NCI-H1930 (cell line): ENCODE measurements at places on chromosomes 6 and 20.

DNA sequence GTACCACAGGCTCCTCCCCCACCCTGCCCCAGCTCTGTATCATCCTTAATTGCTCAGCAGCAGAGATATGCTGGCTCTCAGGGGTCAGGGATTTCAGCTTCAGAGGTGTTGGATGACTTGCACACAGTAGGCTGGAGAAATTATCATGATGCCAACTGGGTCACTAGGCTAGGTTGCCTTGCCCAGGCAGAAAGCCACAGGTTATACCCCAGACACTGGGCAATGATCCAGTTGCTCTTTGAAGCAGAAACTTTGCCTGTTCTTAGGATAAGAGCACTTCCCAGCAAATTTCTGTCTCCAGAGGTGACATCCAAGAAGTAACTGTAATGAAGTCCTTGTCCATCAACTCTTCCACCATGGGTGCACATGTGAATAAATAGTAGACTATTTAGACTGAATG, 38.3 kb upstream of the SCML4 start:
- DNase-seq, result no peak

- DNase-seq, result no peak
These were observed at the start of gene TMEM244 for GRCh38 chr6:129860908-129861665. Gene TMEM244 (minus strand): TSS chr6:129861315. CDS start chr6:129861188, 127 bp downstream.

- no peak for DNase-seq
These were observed 159.8 kb upstream of the ARG1 start for GRCh38 chr6:131412960-131413830.

GRCh38 chr6:34671801-34672656, 24.5 kb downstream of the ILRUN start:
- no peak for DNase-seq

DNA sequence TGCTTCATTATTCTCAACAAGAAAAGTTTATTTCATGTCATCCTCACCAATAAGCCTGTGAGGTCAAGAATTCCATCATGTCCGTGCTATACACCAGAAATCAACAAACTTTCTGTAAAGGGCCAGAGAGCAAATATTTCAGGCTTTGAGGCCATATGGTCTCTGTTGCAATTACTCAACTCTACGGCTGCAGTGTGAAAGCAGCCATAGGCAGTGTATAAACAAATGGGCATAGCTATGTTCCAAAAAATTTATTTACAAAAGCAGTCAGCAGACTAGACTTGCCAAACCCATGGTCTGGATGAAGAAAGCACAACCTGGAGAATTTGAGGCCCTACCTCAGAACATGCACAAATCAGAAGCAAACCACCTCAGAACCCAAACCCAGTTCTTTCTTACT, 118.5 kb downstream of the PCSK2 start:
- DNase-seq, result no peak

GRCh38 chr6:136161950-136162349, 88.2 kb downstream of the MTFR2 start:
- no peak for DNase-seq

DNA sequence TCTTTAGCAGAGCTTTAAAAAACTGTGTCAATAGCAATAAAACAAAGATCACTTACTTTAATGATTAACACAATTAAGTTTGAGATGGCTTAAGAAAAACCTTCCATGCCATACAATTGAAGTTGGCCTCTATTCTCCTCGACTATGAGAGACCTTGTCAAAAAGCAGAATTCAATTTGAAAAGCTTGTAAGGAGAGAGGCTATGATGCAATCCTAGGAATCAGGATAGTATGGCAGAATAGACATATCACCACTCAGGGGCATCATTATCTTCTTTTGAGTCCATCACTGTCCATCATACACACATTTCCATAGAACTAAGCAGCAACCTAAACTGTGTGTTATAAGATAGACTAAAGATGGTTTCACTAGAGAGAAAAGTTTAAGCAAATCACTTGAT, 17.2 kb downstream of the TBC1D7 start:
- DNase-seq, result no peak

DNA sequence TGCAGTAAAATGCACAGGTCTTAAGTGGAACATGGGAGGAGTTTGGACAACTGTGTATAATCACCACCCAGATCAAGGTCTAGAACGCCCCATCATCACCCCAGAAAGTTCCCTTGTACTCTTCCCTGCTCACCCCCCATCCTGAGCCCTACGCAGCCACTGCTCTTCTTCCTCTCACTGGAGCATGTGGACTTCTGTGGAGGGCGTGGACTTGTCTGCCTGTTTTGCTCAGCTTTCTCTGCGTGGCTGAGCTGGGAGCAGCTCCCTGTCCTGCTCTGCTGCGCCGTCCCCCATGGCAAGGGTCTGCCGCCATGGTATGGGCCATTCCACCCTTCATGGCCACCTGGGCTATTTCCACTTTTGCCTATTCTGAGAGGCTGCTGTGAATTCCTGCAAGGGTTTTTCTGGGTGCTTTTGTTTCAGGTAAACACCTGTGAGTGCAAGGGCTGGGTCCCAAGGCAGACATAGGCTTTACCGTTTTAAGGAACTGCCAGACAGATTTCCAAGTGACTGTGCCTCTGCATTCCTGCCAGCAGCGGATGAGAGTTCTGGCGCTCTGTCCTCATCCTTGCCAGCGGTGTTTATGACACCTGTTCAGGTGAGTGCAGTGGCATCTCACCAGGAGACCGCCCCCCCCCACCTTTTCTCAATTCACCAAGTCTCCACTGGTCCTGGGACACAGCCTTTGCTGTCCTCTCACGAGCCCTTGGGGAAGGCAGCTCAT, 19.7 kb downstream of the PCK1 start:
- no peak for DNase-seq

DNA sequence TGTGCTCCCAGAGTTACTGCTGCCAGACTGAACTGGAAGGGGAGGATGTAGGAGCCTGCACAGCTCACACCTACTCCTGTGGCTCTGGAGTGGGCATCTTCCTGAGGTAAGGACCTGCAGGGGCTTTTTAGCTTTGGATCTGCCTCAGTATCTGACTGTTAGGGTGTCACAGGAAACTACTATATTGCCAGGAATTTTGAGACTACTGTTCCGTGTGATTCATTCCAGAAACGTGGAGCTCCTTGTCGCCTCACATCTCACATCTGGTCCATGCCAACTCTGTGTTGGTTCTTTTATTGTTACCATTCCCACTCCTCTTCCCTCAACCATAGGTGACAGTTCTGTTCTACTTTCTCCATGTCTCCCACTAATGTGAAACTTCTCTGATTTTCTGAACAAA, 34.1 kb downstream of the PRPH2 start:
- DNase-seq, result no peak

GRCh38 chr20:4886771-4887527, 114.4 kb downstream of the SLC23A2 start:
- no peak for DNase-seq

DNA sequence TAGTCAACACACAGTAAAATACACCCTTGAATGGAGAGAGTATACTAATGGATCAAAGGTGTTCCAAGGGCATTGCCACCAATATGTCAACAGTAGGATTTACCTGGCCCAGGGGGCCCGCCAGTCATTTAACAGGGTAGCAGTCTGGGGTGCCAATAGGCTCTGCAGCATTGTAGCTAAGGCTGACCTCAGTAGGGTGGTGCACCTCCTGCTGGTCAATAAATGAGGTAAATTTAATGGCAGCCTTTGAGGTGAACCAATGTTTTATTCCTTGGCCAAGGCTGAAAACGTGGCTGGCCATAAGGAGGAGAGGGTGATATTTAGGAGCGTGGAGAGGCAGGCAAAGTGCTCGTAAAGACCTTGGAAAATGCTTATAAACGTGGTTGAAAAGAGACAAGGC, 147.2 kb downstream of the RPS12 start:
- no peak for DNase-seq

DNA sequence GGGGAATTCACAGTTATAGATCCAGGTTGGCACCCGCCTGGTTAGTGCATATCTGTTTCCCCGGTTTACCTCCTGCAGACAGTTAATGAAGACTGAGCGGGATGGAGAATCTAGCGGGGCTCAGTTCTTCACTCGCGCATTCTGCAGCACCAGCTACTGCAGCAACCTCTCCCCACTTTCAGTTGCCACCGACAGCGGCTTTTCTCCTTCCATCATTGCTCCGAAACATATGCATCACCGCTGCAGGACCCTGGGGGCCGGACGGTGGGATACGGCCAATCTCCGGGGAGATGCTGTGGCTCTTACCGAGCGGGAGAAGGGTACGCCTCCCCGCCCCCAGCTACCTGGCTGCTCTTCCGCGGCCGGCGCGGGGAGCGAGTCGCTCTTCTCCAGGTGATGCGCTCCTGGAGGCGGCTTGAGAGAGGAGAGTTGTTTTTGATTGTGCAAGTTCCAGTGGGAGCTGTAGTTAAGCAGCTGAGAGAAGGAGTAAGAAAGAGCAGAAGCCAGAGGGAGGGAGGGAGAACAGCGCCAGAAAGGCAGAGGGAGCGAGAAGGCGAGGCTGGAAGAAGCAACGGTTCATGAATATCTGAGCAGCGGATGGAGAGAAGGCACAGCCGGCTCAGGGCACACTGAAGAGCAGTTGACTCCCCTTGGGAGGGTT, at the start of gene SGK1:
TSS of gene SGK1 (minus strand) at position 642 of the 661 bp plus-strand sequence. CDS start 652 bp downstream, outside the sequence.
- peak; percentile 37 for DNase-seq

- DNase-seq, result peak; percentile 68
These were observed 2.8 kb upstream of the FANCE start for GRCh38 chr6:35449287-35449881.

DNA sequence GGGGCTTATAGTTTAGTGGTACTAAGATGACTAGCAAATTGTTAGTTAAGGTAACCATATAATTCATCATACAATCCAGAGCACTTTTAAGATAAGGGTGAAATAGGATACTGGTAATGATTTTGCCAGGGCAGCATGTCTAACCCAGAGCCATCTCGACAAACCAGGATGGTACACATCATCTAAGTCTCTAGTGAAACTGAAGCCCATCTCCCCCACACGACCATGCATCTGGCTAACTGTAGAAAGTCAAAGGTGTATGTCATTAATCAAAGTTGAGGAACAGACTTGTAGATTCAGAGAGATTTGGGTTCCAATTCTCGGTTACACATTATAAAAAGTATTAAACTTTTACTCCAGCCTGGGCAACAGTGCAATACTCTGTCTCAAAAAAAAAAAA, 78.3 kb downstream of the PRKN start:
- DNase-seq, result no peak

DNA sequence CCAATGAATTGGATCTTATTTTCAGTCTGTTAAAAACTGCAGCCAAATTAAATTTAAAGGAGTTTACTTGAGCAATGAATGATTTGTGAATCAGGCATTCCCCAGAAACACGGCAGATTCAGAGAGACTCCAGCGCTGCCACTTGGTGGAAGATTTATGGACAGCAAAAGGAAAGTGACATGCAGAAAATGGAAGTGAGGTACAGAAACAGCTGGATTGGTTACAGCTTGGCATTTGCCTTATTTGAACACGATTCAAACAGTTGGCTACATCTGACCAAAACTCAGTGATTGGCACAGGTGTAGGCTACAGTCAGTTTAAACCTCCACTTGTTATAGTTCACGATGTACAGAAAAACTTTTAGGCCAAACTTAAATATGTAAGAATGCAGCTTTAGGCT, 257.6 kb upstream of the IMPG1 start:
- no peak for DNase-seq

GRCh38 chr6:111270121-111270520, 182.8 kb downstream of the SLC16A10 start:
- DNase-seq, result no peak

GRCh38 chr6:42105156-42105648, 37.2 kb downstream of the C6orf132 start:
- DNase-seq, result no peak

DNA sequence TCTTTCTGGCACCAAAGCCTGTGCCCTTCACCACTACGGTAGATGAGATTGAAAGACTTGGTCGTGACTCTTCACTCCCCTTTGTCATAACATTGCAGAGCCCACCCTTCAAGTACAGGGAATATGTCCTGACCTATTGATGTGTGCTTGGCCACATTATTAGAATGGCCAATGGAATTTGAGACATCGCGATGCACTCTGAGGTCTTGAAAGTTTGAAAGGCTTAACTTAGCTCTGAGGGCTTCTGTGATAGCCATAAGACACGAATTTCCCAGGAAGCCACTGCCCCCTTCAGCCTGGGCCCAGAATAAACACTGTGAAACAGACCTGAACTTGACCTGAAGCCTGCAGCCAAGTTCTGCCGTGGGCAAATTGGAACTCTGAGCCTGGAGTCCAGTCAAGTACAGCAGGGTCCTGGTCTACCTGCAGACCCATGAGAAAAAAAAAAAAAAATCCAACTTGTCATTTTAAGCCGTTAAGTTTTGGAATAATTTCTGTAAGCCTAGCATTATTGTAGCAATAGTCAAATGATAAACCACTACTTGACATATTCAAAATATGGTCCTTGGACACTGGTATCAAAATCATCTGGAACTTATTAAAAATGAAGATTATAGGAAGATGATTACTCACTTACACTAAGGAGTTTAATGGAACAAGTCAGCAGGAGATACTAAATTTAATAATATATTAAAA, 36.9 kb upstream of the TRAF3IP2 start:
- no peak for DNase-seq

- DNase-seq, result no peak
These were observed 24.9 kb downstream of the COL21A1 start for GRCh38 chr6:56222499-56222898.

- DNase-seq, result no peak
These were observed 28.0 kb upstream of the SLC17A3 start for GRCh38 chr6:25902071-25902470.

DNA sequence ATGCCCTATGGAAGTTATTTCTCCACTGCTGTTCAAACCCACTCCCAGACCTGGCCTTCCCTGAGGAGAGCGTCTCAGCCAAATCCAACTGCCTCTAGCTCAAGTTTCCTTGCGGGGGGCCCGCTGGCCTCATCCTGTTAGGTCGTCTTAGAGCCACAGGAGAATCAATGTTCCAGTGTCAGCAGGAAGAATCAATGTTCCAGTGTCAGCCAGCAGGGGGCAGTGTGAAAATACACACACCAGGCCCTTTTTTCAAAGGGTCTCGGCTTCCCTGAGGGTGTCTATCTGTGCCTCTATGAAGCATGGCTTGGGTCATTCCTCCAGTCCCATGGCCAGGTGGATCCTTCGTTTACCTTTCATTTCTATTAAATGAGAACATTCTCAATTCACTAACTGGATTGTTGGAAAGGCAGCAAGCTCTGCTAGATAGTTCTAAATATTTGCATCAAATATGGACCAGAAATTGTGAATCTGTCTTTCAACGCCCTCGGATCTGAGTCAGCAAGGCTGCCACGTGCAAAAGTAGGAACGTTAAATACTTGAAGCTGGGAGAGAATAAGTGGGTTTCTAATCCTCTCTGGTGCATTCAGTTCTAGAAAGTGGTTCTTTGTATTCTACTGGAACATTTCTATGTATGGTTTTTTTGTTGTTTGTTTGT, 19.2 kb downstream of the PRND start:
- no peak for DNase-seq

DNA sequence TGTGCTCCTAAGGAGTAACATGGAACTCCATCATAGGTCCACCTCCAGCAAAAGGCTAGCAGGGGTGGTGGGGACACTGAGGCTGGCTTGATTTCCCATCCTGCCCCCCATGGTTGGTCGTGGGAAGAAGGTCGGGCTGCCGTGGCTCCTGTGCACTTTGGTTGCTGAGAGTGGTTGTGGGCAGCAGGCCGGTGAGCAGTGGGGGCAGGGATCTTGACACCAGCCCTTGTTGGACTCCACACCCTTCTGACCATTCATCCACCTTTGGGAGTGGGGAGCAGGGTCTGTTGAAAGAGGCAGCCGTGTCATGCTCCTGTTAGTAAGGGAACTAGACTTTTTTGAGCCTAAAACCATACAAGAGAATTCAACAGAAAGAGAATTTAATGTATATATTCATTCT, 175.2 kb downstream of the ARID1B start:
- DNase-seq, result no peak

GRCh38 chr6:161162722-161163121, 111.1 kb downstream of the AGPAT4 start:
- DNase-seq, result no peak

GRCh38 chr20:37823296-37823980, 79.5 kb upstream of the VSTM2L start:
- no peak for DNase-seq
